NCI-H1417 (cell line): ENCODE measurements at places on chromosomes 1 and 21.

GRCh38 chr1:230940848-230941247 is 37.8 kb downstream of the TTC13 start:
- DNase-seq: no peak

DNA sequence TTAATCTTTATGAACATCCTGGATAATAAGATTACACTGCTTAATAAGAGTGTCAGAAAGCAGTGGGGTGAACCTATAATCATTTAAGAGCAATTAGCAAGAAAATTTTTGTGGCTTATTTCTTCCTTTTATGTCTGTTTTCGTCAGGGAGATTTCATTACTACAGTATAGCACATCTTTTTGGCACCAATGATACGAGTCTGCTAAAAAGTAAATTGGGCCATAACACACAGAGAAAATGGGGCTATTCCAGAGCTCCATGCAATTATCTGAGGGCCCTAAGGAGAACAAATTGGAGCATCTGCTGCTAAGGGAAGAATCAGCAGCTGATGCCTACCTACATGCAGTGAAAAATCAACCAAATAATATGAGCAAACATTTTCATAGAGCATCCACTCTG is 330.3 kb upstream of the NCAM2 start:
- DNase-seq: no peak

DNA sequence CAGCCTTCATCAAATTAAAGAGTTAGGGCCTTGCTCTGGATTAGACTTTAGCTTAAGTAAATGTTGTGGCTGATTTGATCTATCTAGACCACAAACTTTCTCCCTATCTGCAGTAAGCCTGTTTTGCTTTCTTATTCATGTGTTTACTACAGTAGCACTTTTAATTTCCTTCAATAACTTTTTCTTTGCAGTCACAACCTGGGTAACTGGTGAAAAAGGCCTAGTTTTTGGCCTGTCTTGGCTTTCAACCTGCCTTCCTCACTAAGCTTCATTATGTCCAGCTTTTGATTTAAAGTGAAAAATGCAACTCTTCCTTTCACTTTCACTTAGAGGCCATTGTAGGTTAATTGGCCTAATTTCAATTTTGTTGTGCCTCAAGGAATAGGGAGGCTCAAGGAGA is 12.5 kb upstream of the LPGAT1 start:
- no peak for DNase-seq

DNA sequence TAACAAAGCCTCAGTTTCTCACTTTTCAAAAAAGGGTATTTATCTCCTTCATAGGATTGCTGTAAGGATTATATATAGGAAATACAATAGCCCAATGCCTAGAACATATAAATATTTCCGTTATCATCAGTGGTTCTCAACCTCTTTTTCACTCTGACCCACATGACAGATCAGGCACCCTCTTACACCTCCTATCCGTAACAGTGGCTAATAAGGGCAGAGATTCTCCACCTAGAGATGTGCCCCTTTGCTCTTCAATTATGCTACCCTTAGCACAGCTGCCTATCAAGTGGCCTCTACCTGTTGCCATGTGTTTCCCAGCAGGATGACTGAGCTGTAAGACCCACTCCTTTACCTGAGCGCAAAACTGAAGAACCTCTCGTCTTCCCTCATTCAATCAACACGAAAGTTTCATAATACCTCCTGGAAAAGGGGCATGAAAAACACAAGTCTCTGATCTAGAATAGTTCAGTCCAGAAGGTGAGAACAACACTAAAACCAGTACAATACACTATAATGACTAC is 10.5 kb downstream of the PUM1 start:
- DNase-seq: no peak

- peak; percentile 24 for DNase-seq
Measured at GRCh38 chr1:9861360-9861759, 37.6 kb upstream of the CLSTN1 start.

DNA sequence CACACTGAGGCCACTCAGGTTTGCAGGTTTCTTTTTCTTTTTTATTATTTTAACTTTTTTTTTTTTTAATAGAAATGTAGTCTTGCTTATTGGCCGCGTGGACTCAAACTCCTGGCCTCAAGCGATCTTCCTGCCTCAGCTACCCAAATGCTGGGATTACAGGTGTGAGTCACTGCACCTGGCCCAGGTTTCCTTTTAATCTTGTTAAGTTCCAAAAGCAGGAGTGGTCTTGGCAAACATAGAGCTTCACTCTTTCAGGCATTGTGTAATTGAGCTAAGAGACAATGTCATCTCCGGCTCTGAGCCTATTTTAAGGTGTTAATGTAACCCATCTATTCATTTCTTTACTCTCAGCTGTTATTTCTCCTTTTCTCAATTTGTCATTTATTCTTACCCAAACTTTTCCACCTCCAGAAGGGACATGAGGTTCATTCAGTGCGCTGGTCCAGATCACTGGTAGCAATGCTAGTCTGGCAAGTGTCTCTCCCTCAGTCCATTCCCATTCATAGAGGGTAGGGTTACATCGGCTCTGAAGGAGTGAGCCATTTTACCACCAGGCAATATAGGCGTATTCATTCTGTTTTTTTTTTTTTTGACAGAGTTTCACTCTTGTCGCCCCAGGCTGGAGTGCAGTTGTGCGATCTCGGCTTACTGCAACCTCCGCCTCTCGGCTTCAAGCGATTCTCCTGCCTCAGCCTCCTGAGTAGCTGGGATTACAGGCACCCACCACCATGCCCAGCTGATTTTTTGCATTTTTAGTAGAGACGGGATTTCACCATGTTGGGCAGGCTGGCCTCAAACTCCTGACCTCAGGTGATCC is 11.3 kb upstream of the MFSD2A start:
- no peak for DNase-seq

DNA sequence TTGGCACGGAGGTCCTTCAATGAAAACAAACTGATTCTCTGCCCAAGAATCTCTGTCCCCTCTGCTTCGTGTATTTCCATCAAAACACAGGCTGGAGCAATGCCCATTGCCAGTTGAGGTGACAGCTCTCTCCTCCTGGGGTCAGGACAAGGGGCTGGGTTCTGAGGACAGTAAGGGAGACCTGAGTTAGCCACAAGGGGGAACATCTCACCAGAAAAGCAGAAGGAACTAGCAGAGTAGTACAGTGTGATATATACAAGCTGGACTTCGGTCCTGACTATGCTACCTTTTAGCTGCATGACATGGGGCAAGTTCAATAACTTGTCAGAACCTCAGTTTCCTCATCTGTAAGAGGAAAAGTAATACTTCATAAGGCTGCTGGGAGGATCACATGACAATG is 50.3 kb downstream of the SYT2 start:
- DNase-seq: peak; percentile 26

DNA sequence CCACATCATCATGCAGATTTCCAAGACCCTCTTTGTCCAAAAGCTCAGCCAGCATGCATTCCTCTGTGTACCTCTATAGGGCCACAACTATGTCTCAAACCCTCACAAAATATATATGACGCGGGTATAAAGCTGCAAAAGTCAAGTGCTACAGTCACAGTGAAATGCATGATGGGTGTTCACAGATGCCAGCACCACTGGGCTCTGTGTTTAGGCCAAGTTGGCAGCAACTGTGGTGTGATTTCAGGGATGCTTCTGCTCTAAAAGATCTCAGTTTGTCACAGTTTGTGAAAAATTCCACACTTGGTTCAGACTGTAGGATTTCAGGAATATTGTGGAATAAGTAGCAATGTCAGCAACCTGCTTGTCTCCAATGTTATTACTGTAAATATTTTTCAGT is 23.9 kb upstream of the SELP start:
- no peak for DNase-seq

- no peak for DNase-seq
Measured at GRCh38 chr1:15937706-15938168, 38.2 kb downstream of the ZBTB17 start.

DNA sequence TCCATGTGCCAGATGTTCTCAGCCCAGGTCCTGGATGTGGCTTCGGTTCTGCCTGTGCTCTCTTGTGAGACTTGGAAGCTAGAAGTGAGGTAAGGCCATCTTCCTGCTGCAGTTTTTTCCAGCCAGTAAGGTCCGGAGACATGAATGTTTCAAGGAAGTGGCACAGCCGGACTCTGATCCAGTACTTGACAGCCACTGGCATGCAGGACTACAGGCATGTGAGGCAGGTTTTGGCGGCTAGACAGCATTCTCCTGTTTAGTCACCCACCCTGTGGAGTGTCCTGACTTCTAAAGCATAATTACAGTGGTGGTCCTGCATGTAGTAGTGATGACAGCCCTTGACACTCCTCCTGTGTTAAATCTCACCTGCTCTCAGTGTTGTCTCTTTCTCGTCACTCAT is 72.3 kb downstream of the TNFSF4 start:
- DNase-seq: no peak

- DNase-seq: no peak
Measured at GRCh38 chr1:32234792-32235191, 12.2 kb upstream of the FAM167B start.

DNA sequence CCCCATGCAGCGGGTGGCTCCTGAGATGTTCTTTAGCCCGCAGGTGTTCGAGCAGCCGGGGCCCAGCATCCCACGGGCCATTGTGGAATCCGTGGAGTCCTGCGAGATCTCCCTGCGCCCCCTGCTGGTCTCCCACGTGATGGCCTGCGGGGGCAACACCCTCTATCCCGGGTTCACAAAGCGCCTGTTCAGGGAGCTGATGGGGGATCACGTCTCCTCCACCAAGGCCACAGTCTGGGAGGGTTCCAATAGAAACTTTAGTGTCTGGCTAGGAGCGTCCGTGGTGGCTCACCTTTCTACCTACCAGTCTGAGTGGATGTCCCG is 71.0 kb downstream of the ACTL8 start:
- DNase-seq: peak; percentile 34

DNA sequence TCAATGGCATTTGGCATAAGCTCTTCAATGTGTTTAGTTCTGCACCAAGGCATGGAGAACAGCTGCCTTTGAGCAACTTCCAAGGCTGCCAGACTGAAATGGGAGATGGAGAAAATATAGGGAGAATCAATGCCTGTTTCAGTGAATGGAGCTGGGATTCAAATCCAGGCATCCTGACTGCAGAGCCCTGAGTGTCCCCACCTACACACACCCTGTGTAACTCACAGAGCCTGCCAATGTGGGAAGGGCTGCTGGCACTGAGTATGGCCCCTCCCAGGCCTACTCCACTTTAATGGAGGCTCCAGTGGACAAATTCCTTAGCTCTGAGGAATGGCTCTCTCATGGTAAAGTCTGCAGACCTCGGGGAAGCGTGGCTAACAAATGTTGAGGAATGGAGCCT is 145.6 kb upstream of the TNR start:
- DNase-seq: no peak

DNA sequence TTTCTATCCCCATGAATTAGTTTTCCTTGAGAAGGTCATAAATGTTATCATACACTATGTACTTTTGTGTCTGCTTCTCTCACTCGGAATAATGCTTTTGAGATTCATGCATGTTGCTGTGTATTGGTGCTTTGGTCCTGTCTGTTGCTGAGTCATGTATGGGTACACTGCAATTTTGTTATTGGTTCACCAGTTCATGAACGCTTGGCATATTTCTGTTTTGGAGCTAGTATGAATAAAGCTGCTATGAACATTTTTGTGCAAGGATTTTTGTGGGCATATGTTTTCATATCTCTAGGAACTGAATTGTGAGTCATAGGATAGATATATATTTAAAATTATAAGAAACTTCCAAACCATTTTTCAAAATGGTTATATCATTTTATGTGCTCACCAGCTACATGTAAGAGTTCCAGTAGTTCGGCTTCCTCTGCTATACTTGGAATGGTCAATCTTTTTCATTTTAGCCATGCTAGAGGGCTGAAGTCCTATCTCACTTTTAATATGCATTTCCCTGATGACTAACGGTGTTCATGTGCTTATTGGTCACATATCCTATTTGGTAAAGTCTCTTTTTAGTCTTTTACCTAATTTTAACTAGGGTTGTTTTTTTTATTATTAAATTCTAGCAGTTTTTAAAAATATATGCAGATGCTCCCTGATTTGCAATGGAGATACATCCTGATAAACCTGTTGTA is 38.2 kb downstream of the ETS2 start:
- DNase-seq: no peak

DNA sequence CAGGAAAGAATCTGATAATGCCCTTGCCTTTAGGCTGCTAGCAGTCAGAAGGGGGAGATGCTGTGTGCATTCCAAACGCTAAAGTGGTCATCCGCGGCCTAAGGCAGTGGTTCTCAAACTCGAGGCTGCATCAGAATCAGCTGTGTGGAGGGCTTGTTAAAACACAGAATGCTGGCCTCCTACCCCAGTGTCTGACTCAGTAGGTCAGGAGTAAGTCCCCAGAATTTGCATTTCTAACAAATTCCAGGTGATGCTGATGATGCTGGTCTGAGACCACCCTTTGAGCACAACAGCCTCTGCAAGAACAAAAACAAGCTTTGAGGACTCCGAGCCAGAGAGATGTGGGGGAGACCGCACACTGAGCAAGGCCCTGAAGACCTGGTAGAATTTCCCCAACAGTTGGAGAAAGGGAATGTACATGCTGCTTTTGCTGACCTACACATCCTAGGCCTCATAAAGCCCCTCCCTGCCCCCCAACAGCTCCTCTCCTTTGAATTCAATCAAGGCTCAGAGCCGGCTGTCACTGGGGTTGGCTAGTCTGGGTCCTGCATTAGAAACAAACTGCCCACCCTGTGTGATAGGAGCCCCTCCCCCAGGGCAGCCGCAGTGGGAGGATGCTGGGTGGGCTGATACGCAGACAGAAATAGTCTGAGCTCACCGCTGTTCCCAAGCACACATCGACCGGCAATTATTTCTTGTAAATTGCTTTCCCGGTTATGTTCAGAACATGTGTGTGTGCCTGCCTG is 27.1 kb downstream of the SHISAL2A start:
- peak; percentile 37 for DNase-seq

GRCh38 chr1:247077213-247077612 is 1.4 kb downstream of the ZNF670 start:
- no peak for DNase-seq

GRCh38 chr1:92619466-92620189 is 132.9 kb upstream of the GFI1 start:
- DNase-seq: no peak

DNA sequence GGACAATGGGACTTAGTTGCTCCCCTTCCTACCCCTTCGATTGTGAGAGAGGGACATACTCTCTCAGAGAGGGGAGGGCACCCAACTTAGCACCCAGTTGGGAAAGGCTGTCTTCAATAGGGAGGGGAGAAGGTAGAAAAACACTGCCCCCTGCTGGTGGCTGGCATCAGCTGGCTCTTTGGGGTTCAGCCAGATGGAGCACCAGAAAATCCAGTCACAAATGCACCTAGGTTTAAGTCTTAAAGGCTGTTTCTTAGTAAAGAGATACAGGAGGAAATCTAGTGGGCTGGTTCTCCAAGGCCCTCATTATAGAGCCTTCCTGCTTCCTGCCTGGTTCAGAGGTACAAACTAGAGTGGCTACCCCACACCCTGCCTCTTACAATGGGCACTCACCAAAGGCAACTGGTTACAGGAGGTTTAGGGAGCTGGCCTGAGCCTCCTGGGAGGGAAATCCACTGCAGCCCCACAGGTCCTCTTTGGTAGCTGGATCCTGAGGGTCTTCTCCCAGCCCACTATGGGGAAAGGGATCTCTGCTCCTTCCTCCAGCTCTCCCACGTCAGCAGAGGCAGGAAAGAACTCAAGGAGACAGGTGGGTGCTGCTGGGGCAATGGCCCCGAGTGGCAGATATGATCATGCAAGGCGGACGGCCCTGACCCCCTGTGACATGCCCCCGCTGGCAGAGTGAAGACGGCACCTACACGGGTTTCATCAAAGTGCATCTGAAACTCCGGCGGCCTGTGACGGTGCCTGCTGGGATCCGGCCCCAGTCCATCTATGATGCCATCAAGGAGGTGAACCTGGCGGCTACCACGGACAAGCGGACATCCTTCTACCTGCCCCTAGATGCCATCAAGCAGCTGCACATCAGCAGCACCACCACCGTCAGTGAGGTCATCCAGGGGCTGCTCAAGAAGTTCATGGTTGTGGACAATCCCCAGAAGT is 28.3 kb downstream of the EIF2D start:
- DNase-seq: peak; percentile 82
